ACHN (cell line): ENCODE measurements at places on chromosomes 5 and 9.

GRCh38 chr9:14308853-14309145, 5.1 kb downstream of the NFIB start:
- peak; percentile 29 for DNase-seq

DNA sequence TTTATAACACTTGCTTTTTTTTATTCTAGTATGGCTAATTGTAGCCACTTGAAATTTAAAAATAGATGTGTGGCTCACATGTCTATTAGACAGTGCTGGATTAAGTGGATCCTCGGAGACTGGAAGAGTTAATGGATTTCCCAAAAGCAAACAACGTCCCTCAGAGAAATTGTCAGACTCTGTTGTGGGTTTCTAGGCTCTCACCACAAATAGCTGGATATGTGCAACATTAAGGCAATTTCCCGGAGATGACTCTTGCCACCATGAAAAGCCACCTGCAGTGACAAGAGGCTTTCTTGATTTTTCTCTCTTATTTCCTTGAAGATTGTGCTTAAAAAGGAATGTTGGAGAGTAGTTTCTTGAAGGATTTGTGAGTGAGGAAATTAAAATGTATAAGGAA, 43.2 kb downstream of the TMEM167A start:
- no peak for DNase-seq

- DNase-seq, result peak; percentile 25
These were observed 35.7 kb upstream of the GABRP start for GRCh38 chr5:170747851-170748250.

- DNase-seq, result no peak
These were observed 93.1 kb downstream of the MED27 start for GRCh38 chr9:131986576-131986975.

DNA sequence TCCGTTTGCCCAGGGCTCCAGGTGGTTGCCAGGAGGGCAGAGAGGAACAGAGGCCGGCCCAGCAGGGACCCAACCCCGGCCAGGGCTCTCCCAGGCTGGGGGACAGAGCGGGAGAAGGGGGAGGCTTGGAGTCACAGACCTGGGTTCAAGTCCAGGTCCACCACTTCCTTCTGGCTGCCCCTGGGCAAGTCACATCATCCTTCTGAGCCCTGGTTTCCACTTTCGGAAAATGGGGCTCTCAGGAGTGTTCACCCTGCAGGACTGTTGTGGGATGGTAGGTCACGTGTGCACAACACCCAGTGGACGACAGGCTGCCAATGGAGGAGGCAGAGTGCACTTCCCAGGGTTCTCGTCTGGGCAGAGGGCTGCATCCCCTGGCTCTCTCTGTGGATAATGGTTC, 245.4 kb downstream of the PBX3 start:
- DNase-seq, result no peak

GRCh38 chr5:157047898-157048297, 11.0 kb downstream of the HAVCR1 start:
- DNase-seq, result no peak

DNA sequence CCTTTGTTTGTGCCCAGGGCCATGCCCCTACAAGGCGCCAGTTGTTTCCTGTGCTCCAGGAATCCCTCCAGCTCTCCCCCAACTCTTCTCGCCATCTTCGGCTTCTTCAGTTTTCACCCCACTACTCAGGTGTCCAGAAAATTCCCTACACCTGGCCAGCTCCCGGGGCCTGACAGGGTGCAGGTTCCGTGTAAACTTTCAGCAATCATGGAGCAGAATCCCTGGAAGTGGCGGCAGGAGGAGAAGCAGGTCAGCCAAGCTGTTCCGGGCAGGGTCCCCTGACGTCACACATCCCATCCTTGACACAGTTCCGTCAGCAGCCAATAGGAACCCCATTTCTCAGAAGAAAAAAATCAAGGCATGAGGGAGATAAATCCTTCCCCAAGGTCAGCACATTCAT, 12.2 kb upstream of the ADGRD2 start:
- DNase-seq, result no peak

GRCh38 chr9:120891245-120891883, 14.4 kb upstream of the PHF19 start:
- no peak for DNase-seq

DNA sequence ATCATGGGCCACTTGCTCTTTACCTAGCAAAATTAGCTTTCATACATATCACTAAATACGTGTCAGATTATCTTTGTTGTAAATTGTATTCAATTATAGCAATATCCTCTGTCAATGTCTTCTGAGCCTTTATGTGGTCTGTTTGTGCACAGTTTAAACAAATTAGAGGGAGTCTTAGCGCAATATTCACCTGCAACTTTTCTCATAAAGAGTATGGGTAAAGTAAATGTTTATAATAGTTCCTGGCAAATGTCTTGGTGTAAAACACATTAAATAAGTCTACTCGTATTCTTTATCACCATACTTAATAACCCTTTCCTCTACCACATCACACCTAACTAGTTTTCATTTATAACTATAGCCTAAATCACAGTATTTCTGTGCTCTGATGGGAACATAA, 169.0 kb downstream of the PCSK1 start:
- no peak for DNase-seq

DNA sequence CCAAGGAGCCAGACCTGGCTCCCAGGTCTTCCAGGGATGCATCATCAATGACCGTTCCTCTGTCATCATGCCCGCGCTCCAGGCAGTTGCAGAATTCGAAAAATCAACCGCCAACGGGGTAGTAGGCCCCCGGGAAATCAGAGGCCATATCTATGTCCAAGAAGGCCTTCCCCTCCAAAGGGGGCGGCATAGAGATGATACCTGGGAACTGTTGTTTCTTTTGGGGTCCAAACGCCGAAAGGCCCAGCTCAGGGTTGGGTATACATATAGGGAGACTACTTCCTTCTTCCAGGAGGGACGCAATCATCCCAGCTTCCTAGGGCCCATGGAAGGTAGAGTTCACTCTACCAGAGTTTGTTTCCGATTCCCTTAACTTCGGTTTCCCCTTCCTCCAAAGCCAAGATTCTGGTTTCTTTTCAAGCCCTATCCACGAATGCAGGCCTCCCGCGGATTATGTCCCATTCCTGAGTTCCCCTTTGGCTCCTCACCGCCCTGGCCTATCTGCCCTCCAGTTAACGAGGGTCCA, 754 bp downstream of the DCAF12 start:
- DNase-seq, result peak; percentile 27

- no peak for DNase-seq
These were observed 100.3 kb downstream of the NSG2 start for GRCh38 chr5:174145821-174146220.

- DNase-seq, result no peak
These were observed 51.9 kb downstream of the SLIT3 start for GRCh38 chr5:169248996-169249395.

GRCh38 chr5:75040973-75041372, 11.4 kb downstream of the GCNT4 start:
- DNase-seq, result no peak

- DNase-seq, result no peak
These were observed 385.8 kb downstream of the PTPRD start for GRCh38 chr9:10226996-10227395.

DNA sequence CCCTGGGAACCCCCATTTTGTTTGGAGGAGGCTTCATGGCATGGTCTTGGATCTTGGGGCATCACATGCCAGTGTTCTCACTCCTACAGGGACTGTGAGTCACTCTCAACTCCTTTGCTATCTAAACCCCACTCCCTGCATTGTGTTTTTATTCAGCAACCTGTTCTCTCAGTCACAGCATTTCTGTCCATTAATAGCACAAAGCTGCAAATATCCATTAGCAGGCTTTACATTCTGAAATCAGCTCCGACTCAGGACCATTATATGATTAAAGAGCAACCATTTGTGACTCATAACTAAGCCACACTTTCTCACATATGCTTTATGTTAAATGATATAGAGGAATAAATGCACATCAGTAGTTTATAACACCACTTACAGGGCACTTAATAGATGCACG, 462.1 kb upstream of the BRINP1 start:
- DNase-seq, result no peak

DNA sequence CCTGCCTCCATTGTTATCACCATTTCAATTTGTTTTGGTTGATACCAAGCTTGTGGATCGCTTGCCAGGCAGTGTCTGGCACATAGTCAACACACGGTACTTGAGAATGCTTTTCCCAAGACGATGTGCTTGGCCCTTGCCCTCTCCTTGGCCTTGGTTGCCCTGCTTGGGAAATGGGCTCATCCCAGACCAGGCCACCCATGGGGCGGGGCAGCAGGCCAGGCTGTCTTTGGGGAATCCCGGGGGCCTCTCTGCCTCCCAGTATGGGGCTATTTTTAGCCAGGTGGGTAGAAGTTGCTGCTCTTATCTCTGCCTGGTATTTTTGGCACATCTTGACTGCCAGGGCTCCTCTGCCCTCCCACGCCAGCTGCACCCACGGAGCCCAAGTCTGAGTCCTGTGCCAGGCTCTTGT, 49.9 kb downstream of the LMX1B start:
- DNase-seq, result no peak

DNA sequence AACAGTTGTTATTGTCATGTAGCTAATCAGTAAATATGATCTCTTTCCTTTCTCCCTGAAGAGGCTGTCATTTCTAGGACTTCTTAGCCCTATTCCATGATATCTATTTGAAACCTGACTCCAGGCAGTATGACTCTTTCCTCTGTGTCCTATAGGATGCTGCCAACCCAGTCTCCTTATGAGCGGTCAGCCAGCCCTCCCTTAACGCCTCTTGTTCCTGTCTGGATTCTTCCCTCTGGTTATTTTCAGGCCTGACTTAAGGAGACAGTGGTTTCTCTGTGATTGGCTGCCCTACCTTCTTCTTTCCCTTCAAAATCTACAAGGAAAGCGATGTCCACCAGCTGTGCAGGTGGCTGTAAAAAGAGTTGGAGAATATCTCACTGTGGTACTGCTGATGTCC, 19.4 kb upstream of the C5orf63 start:
- no peak for DNase-seq

DNA sequence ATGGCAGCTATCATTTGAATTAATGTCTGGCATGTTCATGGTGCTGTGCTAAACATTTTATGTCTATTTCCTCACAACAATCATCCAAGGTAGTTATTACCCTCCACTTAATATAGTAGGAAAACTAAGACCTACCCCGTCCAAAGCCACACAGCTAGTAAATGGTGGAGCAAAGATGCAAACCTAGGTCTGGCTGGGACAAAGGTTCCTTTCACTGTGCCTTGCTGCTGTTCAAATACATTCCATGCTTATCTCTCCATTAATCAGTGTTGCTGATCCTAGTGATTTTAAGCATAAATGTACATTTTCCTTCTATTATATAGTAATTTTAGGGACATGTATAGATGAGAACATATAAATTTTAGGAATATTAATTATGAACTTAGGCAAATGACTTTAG, 38.7 kb downstream of the CCDC125 start:
- DNase-seq, result no peak

DNA sequence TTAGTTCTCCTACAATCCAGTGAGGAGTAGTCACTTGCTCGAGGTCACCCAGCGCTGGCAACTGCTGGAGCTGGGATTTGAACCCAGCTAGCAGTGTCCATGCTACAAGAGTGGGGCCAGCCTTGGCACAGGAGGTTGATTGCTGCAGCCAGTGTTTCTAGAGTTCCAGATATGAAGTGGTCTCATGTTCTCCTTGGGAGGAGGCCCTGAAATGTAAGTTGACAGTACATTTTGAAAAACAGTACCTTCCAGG, 802 bp downstream of the CCDC107 start:
- DNase-seq, result peak; percentile 55

DNA sequence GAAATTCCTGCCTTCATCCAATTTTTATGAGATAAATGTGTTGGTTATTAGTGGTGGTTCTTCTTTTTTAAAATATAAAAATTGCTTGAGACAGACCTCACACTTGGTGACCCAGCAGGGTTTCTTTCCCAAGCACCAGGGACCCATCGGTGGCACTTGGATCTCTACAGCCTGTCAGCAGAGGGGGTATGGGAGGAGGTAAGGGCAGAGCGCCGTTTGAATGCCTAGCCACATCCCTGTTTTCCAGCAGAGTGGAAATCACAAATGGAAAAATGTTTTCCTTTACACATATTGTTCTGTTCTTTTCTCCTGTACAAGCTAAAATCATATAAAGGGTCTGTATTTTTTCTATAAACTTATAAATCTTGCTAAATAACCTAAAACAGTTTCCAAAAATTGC, 248.0 kb downstream of the NR3C1 start:
- DNase-seq, result no peak

GRCh38 chr9:136019041-136019680, 58.0 kb upstream of the UBAC1 start:
- DNase-seq, result no peak

- no peak for DNase-seq
These were observed 5.7 kb downstream of the PCSK5 start for GRCh38 chr9:75896193-75896592.

DNA sequence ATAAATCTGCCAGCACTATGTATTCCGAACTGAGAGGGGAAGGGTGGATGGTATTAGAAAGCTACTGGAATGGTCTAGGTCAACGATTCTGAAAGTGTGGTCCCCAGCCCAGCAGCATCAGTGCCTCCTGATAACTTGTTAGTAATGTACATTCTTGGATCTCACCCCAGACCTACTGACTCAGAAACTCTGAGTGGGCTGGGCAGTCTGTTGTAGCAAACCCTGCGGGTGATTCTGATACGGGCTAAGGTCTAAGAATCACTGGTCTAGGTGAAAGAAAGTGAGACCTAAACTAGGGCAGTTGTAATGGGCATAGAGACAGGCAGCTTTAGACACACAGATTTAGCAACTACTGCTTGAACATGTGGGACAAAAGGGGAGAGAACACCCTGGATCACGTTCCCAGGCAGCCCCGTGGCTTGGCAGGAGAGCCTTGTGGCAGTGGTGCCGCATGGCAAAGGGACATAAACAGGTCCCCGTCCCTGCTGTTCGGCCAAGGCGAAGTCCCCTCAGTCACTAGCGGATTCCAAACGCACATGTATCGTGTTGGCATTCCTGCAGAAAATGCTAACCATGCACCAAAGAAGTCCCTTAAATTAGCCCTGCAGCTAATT, 216.3 kb downstream of the TTLL11 start:
- peak; percentile 73 for DNase-seq

GRCh38 chr5:167296661-167297060, 994.8 kb upstream of the WWC1 start:
- no peak for DNase-seq

GRCh38 chr5:54320256-54320655, 9.9 kb upstream of the ARL15 start:
- no peak for DNase-seq

DNA sequence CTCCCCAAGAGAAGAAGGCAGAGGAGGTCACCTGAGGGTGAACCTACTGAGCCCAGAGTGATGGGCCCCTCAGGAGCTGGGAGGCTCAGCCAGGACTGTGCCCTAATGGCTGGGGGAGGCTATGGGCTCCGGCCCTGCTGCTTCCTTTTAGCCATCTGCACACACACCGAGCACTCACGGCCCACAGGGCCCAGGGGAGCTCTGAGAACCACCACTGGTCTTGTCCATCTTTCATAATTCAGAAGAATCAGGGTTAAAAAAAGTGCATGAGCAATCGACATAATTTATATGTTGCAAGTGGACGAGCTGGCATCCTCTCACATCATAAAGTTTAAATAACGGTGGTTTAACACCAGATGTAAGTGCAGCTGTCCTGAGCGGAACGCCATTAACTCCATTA, 162.1 kb downstream of the FSTL4 start:
- no peak for DNase-seq

- peak; percentile 39 for DNase-seq
These were observed 6.1 kb downstream of the SARDH start for GRCh38 chr9:133731876-133732638.

- DNase-seq, result no peak
These were observed 79.4 kb upstream of the IZUMO3 start for GRCh38 chr9:24625097-24625496.
